ENCODE measurements at places on chromosomes 3 and 15.

DNA sequence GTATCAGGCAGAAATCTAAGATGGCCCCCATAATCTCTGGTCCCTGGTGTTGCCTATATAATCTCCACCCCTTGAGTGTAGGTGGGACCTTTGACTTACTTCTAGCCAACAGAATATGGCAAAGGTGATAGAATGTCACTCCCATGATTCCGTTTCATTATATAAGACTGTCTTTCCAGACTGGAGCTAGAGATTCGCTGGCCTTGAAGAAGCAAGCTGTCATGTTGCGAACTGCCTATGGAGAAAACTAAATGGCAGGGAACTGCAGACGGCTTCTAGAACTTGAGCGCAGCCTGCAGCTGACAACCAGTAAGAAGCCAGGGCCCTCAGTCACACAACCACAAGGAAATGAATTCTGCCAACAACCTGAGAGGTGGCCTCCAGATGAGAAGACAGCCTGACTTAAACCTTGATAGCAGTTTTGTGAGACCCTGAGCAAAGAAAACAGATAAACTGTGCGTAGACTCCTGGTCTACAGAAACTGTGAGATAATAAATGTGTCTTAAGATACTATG lies 2.2 kb upstream of the KPNA1 start:
- DNase-seq, result no peak

DNA sequence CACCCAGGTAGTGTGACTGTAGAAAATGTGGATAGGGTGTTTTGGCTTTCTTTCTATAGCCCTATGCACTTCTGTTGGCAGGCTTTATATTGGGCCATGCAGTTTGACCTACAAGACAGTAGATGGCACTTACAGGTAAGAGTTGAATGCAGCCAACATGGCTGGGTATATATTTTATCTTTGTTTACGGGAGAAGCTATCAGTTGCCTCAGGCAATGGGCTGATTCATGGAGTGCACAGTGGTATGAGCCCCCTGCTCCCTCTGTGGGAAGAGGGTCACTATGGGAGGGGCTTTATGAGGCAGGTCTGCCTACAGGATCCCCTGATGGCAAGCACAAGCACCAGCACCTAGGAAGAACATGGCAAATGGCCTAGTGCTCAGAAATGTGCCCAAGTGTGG lies 301.2 kb upstream of the CDIN1 start:
- no peak for DNase-seq

GRCh38 chr15:101118116-101118515 lies 133.7 kb downstream of the CHSY1 start:
- no peak for DNase-seq

- no peak for DNase-seq
Measured at GRCh38 chr3:106816838-106817237, 560.4 kb upstream of the CCDC54 start.

DNA sequence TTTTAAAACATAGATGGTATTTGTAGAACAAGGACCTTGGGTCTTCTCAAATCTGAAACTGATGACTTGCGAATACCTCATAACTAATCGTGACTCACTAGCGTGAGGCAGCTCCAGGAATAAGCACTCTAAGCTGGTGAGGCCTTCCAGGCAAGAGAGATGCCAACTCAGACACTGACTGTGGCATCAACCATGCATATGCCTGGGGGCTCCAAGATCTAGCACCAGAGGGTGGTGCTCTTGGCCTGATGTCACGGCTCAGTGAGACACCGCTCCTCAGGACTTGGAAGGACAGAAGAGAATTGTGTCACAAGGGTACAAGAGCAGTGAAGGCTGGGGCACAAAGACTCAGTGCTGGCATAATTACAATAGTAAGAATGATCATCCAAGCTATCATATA lies 125.0 kb upstream of the TRIM42 start:
- DNase-seq, result no peak

DNA sequence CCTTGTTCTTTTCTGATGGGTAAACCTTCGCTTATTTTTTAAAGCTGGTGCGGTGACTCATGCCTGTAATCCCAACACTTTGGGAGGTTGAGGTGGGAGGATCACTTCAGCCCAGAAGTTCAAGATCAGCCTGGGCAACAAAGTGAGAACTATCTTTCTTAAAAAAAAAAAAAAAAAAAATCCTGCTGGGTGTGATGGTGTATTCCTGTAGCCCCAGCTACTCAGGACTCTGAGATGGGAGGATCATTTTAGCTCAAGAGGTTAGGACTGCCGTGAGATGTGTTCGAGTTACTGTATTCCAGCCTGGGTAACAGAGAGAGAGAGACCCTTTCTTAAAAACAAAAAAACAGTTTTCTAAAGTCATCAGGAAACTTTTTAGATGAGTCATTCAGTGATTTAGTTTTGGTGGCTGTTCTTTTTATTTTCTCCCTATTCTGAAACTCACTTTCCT lies 37.7 kb downstream of the SLMAP start:
- DNase-seq, result no peak

DNA sequence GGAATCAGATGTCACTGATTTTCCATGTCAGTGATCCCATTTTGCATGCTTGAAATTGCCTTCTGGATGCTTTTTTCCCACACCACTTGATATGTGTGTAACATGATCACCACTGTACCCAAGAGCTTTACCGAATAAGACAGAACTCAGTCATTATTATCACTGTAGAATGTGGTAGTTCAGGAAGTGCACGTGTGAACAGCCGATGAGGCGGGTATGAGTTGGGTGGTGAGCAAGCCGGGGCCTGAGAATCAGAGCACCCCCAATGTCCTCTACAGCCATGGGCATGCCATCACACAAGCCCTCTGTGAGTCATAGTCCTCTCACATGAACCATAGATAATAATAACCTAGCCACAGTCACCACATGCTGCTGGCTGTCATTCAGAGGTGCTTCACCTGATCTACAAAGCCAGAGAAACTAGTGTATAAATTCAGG lies 470.8 kb downstream of the SOX2 start:
- DNase-seq, result no peak
